Mammary microvascular endothelial cell (primary cell): ENCODE measurements at places on chromosomes 6 and 20. TPM values are rescaled to one million over a fixed set of nuclear protein-coding genes. Genes with fewer than 3 reads are reported as not detected.

The CST2 gene
- total RNA-seq, result not detected in 2 replicates

The SAMD3 gene
- not detected in 2 replicates for total RNA-seq

The VPS16 gene
- total RNA-seq, result 28.9 and 33.0 TPM in 2 replicates

The IER3 gene
- 72.1 and 91.5 TPM in 2 replicates for total RNA-seq

The SEMG1 gene
- total RNA-seq, result not detected in 2 replicates

The ADTRP gene
- 1.6 and 2.6 TPM in 2 replicates for total RNA-seq

The UST gene
- 0.20 and 0.44 TPM in 2 replicates for total RNA-seq

The COL11A2 gene
- total RNA-seq, result 0.07 and 0.15 TPM in 2 replicates

The MAN1A1 gene
- 26.4 and 28.1 TPM in 2 replicates for total RNA-seq

The CFAP61 gene
- total RNA-seq, result not detected in 2 replicates
